ENCODE measurements at places on chromosomes 6 and 20.

GRCh38 chr6:145561095-145562072 is 173.9 kb downstream of the EPM2A start:
- DNase-seq, result peak; percentile 98

GRCh38 chr6:33091957-33092356 is 16.2 kb downstream of the HLA-DPB1 start:
- no peak for DNase-seq

DNA sequence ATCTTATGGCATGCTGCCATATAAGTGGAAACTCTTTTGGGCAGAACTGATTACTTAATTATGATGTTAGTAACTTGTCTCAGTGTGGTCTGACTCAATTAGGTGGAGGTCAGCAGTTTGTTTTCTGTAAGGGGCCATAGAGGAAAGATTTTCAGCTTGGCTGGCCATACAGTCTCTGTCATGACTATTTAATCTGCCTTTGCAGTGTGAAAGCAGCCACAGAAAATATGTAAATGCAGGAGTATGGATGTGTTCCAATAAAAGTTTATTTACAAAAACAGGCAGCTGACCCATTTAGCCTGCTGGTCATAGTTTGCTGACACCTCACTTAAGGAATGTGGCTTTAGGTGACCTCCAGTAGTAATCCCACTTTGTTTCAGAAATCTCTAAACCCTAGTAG is 700.7 kb downstream of the EPM2A start:
- DNase-seq, result no peak

DNA sequence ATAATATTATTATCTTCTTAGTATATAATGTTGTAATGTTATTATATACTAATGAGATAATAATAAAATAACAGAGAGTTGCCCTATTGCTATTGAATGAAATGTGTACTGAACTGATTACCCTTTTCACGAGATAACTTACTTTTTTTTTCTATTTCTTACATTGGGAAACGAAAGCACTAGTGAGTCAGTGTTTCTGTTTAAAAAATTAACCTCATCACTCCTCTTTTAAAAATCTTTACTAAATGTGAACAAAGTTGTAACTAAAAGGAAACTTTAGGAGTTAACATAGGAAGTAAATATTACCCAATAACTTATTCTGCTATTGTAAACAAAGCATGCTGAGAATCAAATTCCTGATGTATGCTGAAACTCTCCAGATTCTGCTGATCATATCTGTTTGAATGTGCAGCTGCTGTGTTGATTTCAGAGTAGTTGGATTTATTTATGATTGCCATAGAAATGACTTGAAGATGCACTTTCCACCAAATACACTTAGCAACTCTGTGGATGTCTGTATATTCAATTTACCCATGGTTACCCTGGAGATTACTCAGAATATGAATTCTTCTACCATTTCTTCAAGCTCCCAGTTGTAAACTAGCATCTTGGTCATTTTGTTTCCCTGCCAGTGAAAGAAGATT is 523.4 kb downstream of the TENT5A start:
- DNase-seq, result no peak

DNA sequence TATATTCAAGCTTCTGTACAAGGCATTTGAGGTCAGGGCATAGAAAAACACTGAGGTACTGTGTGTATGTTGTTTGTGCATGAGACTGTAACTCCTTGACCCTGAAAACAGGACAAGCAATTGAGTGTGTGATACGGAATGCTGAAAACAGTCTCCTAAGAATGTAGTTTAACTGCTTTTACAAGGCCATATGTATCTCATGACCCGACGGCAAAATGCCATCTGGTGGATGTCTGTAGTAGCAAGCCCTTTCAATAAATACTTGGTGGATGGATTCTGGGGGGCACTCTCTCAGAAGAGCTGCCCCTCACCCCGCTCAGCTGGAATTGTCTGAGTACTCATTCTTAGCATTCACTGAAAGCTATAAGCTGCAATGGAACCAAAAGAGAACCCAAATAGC is 69.3 kb upstream of the EYS start:
- peak; percentile 56 for DNase-seq

- DNase-seq, result no peak
Observed at GRCh38 chr6:40543146-40543545, 44.0 kb downstream of the LRFN2 start.

GRCh38 chr20:49460916-49461315 is 21.6 kb downstream of the KCNB1 start:
- DNase-seq, result no peak

DNA sequence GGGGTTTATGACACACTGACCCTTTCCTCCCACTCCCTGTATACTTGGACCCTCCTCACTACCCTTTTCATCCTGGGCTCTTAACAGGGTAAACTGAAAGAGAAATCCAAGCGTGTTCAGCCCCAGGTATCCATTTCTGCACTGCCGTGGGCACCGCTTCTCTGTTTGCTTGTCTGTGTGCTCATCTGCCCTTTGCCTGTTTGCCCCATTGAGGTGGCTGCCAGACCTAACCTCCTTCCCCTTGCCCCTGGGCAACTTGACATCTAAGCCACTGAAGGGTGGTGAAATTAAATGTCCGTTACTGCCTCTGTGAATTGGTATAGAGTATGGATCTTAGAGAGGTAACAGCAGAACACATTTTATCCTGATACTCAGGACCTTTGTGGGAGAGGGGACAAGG is 38.7 kb downstream of the ACSS2 start:
- DNase-seq, result no peak

GRCh38 chr20:10508060-10508459 is 73.0 kb downstream of the SLX4IP start:
- DNase-seq, result no peak

GRCh38 chr6:158032354-158032733 is 50.7 kb downstream of the SYNJ2 start:
- DNase-seq, result no peak

GRCh38 chr20:19783966-19784401 is 25.9 kb downstream of the RIN2 start:
- DNase-seq, result peak; percentile 90

- DNase-seq, result peak; percentile 20
Observed at GRCh38 chr6:18527836-18528743, 140.9 kb downstream of the RNF144B start.

DNA sequence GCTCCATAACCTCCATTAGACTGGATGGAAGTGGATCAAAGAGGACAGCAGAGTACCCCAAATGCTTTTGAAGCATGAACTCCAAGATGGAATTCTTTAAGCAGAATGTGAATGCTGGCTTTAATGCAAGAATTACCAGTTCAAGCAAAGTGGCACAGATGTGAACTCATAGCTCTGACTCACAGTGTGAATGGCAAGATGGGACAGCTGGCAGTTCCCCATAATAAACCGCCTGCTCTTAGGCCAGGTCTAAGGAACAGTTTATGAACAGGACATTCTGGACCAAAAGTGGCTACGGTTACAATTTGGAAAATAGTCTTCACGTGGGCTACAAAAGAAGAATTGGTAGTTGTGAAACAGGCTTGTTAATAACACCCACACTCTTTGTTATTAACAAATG is 76.5 kb downstream of the SPTLC3 start:
- no peak for DNase-seq

DNA sequence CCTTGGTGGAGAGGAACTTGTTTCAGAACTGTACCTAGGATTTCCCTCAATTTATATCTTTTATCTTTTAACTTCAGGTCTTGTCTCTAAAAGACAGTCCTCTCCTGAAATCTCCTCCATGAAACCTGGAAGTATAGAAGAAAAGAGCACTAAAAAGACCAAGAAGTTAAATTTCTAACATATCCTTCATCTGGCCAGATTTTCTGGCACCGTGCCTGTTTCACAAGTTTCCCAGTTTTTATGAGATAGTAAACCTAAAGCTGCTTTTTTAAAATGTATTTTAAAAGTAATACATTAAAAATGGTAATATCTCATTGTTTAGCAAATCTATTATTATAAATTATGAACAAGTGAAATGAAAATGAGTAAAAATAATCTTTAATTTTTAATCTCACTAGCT is 348.3 kb upstream of the RSPO3 start:
- DNase-seq, result no peak

DNA sequence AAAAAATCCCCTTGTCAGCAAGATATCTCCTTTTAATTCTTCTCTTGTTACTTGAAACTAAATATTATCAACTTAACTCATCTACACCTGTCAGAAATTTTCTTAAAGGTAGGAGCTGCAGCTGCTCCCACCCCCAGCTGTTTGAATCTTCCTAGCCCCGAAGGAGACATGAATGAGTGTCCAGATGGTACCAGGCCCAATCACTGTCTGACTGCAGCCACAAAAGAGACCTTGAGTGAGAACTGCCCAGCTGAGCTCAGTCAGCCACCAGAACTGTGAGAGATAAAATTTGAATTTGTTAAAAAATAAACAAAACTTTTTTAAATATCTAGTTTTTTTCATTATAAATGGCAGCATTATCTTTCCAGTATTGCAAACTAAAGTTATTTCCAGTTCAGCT is 84.7 kb downstream of the PRSS35 start:
- no peak for DNase-seq

- peak; percentile 30 for DNase-seq
Observed at GRCh38 chr6:68635706-68636513, 828 bp downstream of the ADGRB3 start.

- no peak for DNase-seq
Observed at GRCh38 chr6:131744432-131745287, 33.8 kb upstream of the CTAGE9 start.

GRCh38 chr20:50583442-50584150 is 73.4 kb downstream of the PTPN1 start:
- DNase-seq, result no peak

GRCh38 chr6:1363729-1364572 is 25.4 kb upstream of the FOXF2 start:
- DNase-seq, result no peak

DNA sequence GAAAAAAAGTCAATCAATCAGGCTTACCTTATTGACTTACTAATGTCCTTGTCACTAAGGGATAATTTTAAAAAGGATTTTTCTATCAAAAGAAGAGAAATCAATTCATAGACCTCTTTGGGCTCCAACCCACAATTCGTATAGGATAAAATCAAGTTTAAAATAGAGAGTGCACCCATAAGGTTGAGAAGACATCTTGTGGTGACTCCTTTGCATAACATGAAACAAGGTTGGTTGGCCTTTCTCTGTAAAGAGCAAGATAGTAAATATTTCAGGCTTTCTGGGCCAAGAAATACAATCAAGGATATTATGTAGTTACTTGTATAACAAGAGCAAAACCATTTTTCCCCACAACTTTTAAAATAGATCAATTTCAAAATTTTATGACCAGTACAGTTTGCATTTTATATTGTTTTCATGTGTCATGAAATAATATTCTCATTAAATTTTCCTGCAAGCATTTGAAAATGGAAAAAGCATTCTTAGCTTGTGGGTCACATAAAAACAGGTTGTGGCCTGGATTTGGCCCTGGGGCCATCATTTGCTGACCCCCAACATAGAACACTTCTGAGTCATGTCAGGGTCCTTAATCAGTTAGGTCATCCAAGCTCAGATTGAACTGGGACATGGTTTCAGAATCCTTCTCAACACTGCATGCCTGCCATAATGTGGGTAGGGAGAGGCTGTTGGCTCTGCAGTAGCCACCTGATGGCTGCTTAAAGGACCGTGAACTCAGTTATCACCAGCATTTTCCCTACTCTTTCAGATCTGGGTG is 76.7 kb downstream of the MYB start:
- no peak for DNase-seq

- no peak for DNase-seq
Observed at GRCh38 chr6:33984466-33985312, 161.2 kb downstream of the GRM4 start.

GRCh38 chr20:32958574-32958973 is 45.7 kb downstream of the SUN5 start:
- DNase-seq, result no peak

- DNase-seq, result no peak
Observed at GRCh38 chr20:55744896-55745295, 260.4 kb downstream of the CBLN4 start.

Data from foreskin melanocyte (primary cell).